ENCODE measurements at places on chromosomes 5 and 9. TPM values are rescaled to one million over a fixed set of nuclear protein-coding genes. Genes with fewer than 3 reads are reported as not detected.
A peak's percentile ranks its signal among the peaks of the same experiment; 100 is the strongest.

- DNase-seq, result peak; percentile 35
Observed at GRCh38 chr5:52799358-52799982, 11.8 kb downstream of the ITGA1 start.

Gene CRB2
- 0.26 TPM for total RNA-seq

- DNase-seq, result no peak
Observed at GRCh38 chr5:33205727-33206410, 234.9 kb upstream of the TARS1 start.

DNA sequence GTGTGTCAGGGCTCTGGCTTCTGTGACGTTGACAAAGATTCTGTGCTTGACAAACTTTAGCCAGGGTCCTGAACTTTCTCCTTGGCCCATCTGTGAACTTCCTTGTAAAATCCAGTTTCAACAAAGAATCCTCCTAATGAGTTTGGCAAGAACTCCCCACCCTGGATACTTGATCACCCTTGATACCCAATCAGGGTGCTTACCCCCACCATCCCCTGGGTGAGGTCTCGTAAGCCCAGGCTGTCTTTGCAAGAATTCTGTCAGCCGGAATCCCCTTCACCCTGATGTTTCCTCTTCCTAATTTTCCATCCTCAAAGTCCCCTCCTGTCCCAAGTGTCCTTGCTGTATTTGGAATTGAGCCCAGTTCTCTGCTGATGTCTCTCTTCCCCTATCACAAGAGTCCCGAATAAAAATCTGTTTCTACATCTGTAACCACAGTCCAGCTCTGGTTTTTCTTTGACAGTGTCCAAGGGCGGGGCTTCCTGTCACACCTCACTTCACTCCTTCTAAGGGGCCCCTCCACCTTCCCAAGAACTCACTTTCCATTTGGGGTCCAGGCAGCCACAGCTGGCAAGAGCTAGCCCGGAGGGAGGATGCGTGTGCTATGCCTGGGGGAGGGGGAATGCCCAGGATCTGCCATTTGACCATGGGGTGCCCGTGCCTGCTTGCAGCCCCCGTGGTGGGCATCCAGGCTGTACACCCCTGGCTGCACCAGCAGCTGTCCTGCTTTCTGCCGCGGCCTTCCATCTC, 2.7 kb upstream of the CARD19 start:
- no peak for DNase-seq

- DNase-seq, result no peak
Observed at GRCh38 chr5:41482715-41483114, 27.7 kb downstream of the PLCXD3 start.

DNA sequence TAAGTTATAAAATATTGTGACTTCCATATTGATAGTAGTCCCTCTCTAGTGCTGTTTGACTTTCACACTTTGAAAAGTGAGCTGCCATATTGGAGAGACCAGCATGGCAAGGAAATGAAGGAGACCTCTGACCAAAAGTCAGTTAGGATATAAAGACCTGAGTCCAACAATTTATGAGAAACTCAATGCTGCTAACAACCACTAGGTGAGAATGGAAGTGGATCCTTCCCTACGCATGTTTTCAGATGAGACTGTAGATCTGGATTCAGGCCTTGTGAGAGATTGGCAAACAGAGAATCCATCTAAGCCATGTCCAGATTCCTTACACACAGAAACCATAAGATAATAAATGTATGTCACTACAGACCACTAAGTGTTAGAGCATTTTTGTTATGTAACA, 81.6 kb downstream of the CTNND2 start:
- no peak for DNase-seq

- DNase-seq, result no peak
Observed at GRCh38 chr9:2356041-2356790, 265.4 kb upstream of the VLDLR start.

DNA sequence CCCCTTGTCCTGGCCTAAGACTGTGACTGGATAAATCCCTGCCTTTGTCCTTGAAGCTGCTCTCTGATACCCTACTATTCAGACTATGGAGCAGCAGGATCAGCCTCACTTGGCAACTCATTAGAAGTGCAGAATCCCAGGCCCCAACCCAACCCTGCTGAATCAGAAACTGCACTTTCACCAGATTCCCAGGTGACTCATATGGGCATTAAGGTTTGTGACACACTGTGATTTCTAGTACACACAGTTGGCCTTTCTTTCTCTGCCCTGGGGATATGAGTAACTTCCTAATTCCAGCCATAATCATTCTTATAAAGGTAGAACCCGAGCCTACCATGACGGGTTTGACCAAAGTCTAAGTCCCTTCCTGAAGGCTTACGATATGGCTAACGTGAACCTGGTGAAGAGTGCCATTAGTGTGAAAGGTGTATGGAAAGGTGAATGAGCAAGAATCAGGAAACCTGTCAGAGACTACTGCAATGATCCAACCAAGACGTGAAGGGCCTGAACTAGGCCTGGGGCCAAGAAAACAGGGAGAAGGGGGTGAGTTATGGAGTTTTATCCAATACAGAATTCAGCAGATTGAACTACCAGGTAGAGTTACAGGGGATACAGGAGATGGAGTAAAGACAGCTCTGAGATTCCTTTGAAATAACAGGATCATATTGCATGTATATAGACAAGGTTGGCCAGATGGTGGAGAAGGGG, 533.0 kb downstream of the BNC2 start:
- no peak for DNase-seq

GRCh38 chr9:131404581-131404980, 10.7 kb downstream of the PRRC2B start:
- no peak for DNase-seq

GRCh38 chr9:122383992-122384461, 13.2 kb downstream of the PTGS1 start:
- DNase-seq, result no peak

GRCh38 chr5:159912033-159912800, 4.1 kb upstream of the ADRA1B start:
- no peak for DNase-seq

DNA sequence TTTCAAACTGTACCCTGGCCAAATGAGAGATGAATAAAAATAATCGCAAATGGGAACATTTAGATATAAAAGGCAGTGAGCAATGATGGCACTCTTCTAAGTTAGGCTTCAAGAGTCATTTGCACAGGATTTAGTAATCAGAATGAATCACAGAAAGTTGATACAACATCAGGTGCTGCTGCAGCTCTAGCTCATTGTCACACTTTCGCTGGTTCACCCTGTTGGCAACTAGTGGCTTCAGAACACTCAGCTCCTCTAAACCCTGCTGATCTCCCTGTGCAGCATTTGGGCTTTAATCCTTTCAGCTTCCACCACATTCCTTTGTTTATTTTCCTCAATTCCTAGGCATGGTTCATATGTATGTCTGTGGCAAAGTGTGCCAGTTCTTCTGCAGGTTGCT, 2071.2 kb upstream of the CDH6 start:
- DNase-seq, result no peak

- DNase-seq, result no peak
Observed at GRCh38 chr5:57831932-57832331, 349.3 kb upstream of the ACTBL2 start.

DNA sequence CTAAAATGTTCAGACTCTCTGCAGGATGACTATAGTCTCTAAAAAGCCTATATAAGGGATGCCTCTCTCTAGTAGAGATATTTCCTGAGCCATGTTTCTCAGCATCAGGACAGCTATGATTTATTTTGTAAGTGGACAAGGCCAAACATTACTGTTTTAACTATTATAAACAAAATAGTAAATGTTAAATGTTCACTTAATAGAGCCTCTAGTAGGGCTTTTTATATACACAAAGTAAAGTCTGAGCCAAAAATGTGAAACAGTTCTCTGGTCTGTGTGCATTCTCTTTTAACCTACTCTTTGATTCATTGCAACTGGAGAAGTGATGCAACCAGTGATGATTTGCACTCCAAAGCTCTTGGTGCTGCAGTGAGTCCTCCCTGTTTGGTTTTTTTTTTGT, 220.5 kb downstream of the GDNF start:
- DNase-seq, result no peak

- DNase-seq, result no peak
Observed at GRCh38 chr5:75433814-75434506, 77.5 kb downstream of the CERT1 start.

DNA sequence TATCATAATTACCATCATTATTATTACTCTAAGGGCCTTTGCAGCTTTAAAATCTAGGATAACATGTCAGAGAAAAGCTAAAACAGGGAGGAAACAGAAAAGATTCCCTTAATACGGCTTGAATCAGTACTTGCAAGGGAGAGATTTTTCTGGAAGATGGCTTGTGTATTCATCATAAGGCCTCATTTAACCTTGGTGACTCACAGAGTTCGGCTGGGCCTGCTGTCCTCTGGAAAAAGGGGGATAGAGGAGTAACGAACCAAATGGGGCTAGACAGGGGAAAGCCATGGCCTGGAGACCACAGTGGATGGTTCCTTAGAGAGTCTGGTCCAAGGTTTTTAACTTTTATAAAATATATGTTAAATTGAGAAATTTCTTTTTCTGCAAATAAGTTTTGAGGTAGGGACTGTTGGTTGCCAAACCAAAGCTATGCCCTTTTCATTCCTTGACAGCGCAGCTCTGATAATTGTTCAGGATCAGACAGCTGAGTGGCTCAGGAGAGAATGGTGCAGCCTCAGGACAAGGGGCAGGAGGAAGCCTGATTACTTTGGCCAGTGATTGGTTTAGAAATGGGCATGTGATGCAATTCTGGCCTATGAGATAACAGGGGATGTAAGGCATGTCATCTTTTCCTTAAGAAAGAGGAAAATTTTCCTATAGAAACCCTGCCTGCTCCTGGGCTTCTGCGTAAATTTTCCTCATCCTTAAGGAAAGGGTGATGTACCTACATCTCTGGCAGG, 25.6 kb upstream of the GSN start:
- no peak for DNase-seq

DNA sequence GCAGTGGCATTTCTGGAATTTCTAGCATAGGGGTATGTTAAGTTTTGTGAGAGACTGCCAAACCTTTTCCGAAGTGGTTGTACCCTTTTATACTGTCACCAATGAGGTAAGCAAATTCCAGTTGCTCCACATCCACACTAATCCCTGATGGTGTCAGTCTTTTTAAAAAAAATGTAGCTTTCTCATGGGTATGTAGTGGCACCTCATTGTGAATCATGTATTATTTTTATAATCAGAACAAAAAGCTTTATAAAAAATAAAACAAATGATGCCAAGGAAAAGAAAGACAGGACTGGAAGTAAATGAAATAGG, 93.4 kb upstream of the CLINT1 start:
- no peak for DNase-seq

Gene TDRD7
- total RNA-seq, result 10.2 TPM

- DNase-seq, result no peak
Observed at GRCh38 chr9:69065660-69066059, 30.1 kb downstream of the FXN start.

- no peak for DNase-seq
Observed at GRCh38 chr9:89955144-89955543, 350.3 kb downstream of the GADD45G start.

GRCh38 chr5:127400946-127401670, 110.5 kb downstream of the MEGF10 start:
- no peak for DNase-seq

DNA sequence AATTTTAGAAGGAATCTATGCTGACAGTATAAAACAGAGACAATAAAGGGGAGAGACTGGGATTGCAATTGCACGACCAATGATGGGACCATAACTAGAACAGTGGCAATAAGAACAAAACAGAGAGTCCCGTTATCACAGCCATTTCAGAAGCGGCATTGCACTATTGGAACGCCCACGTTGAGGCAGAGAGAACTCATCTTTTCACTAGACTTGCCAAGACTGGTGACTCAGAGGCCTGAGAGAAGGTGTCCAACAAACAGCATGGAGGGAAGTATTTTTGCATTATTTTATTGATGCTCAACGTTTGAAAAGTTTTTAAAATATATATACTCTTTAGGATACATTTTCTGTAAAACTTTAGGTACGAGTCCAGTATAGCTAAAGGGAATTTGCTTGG, 737.7 kb downstream of the TLE1 start:
- DNase-seq, result no peak

DNA sequence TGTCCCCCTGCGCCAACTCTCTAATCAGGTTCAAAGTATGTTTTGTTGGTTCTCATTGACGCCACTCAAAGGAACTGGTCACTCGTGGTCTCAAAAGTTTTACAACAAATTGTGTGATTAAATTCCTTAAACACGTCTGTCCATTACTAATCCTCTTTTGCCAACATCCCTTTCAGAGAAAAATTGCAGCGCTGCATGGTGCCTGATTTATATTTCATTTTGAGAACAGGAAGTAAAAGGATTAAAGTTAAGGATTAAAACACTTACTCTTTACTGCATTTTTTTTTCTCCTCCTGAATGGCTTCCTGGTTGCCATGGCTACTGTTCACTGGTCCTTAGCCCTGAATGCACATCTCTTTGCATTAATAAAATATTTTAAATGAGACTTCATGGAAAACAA, 383.5 kb downstream of the GLIS3 start:
- no peak for DNase-seq

GRCh38 chr5:132799392-132799791, 13.7 kb upstream of the SOWAHA start:
- DNase-seq, result no peak

GRCh38 chr9:124885551-124885950, 23.6 kb downstream of the ARPC5L start:
- DNase-seq, result no peak

DNA sequence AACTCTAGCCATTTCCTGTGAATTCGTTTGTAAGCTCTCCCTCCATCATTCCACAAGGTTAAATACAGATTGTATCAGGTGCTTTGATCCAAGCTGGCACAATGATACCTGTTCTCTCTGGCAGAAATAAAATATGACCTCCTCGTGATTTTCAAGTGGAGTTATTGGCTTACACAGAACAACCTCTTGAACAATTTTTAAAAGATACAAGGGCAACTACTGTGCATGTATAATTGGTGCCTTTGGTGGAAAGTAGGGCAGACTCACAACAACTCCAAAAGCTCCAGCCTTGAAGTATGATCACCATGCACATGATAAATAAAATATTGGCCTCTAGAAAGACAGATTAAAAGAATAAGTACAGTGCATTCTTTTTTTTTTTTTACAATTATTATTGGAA, 106.0 kb downstream of the SEMA6A start:
- DNase-seq, result no peak

Gene CTNND2
- 9.4 TPM for total RNA-seq

All from right cardiac atrium (tissue), 5 donors.